Stromal cell of bone marrow (primary cell): ENCODE measurements at places on chromosomes 2 and 18.

- DNase-seq: no peak
Observed at GRCh38 chr2:39139511-39140237, 18.8 kb upstream of the SOS1 start.

DNA sequence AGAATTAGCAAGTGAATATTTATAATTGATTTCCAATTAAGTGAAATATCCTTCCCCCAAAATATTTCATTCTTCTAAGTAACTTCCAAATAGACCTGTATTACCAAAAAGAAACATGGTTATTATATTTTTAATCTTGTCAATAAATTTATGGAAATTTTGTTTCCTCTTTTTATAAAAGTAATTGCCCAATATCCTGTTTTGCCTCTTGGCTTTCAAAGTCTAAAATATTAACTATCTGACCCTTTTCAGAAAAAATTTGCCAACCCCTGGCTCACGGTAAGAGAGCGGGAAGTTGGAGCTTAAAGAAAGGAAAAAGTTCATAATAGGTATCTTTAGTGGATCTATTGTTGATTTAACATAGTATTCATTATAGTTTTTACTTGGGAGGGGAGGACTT is 20.4 kb upstream of the SANBR start:
- DNase-seq: no peak

GRCh38 chr2:219631406-219631891 is 4.0 kb downstream of the SLC4A3 start:
- no peak for DNase-seq

GRCh38 chr18:8322486-8322885 is 286.8 kb upstream of the RAB12 start:
- DNase-seq: no peak

- DNase-seq: no peak
Observed at GRCh38 chr2:98478088-98478551, 33.5 kb downstream of the INPP4A start.

DNA sequence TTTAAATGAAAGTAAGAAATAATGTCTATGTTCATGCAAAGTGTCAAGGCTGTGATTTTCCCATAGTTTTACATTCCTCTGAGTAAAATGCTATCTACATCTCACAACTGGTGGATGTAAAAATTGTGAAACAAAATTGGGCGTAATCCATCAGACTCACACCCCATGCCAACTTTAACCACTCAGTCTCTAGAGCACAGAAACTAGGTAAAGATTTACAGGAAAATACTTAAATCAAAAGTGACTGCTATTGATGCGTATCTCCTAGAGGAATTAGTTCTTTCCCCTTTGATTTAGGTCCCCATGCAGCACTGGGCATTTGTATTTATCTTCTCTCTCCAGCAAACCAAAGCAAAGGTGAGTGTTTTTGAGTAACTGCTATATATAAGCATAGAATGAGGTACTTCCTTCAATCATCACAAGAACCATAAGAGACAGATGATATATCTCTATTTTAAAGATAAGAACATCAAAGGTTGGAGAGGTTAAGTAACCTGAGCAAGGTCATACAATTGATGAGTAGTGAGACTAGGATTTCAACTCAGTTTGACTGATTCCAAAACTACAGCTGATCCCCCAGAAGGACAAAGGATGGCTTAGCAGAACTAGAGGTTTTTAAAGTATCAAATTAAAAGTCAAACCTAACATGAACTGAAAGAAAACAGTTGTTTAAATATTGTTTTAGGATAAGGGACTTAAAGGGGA is 594.0 kb upstream of the ACVR2A start:
- DNase-seq: no peak

- DNase-seq: no peak
Observed at GRCh38 chr2:23695890-23696751, 230.8 kb downstream of the ATAD2B start.

DNA sequence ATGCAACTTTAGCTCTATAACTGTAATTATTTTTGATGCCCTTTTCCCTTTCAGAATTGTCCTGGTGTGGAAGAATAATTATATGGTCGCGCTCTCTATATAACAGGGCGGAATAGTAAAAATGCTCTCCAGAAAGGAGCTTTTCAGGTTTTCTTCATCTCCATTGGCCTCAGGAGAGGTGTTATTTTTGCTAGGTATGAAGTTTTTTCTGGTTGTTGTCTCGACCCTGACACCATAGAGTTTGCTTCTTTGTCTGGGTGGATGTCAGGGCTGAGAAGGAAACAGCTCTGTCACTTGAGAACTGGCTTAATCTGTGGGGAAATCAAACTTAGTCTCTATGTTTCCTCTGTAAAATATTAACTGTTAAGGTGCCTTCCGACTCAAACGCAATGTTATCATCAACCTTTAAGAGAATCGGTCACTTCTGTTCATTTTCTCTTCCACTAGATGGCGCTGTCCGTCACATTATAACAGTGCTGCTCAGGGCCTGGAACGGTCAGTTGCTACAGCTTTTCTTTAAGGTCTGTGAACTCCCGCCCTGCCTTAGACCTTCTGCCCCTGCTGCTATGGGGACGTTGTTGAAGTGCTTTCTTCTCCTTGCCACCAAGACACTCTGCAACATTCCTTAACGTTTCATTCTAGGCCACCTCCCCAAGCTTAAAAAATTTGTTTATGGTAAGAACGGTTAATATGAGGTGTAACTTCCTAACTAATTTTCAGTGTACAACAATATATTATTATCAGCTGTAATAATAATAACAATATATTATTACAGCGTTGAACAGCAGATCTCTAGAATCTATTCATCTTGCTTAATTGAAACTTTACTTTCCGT is 23.8 kb upstream of the SERPINB12 start:
- DNase-seq: peak; percentile 58

- DNase-seq: no peak
Observed at GRCh38 chr2:20552847-20553246, 98.1 kb downstream of the HS1BP3 start.
